CD4-positive, alpha-beta T cell treated with Interleukin-12 subunit alpha and Interleukin-12 subunit beta, for 1 hour (primary cell): ENCODE measurements at places on chromosomes 1 and 21.

DNA sequence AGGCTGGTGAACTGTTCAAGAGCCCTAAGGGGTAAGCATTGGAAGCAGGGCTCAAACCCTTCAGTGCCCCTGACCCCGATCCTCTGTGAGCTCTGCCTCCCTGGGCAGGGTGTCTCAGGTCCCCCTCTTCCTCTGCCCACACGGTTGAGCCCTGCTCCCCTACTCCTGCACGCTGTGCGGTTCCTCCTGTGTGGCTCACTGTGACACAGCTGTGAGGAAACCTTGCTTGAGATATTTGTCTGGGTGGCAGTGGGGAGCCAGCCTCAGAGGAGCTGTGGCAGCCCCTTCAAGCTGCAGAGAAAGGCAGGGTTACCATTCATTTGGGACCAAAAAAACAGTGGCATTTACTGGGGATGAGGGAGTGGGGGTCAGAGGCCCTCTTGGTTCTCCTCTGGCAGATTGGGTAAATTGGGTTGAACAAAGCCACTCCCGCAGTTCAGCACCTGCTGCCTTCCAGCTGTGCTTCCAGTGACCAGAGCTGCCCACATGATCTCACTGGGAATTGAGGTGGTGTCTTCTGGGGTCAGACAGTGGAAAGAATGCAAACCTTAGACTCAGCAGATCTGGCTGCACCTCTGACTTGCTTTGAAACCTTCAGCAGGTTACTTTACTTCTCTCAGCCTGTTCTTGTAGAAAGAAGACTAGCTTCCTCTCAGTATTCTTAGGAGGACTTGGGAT lies 60.6 kb upstream of the CD1D start:
- no peak for DNase-seq

GRCh38 chr1:29358183-29358582 lies 121.9 kb downstream of the PTPRU start:
- no peak for DNase-seq

GRCh38 chr1:184541537-184542152 lies 154.8 kb downstream of the C1orf21 start:
- DNase-seq = no peak

- no peak for DNase-seq
Measured at GRCh38 chr1:36464605-36465393, 615 bp upstream of the MRPS15 start.

- no peak for DNase-seq
Measured at GRCh38 chr1:238895911-238896310, 490.5 kb upstream of the CHRM3 start.

GRCh38 chr1:163781146-163781545 lies 459.4 kb downstream of the NUF2 start:
- no peak for DNase-seq

DNA sequence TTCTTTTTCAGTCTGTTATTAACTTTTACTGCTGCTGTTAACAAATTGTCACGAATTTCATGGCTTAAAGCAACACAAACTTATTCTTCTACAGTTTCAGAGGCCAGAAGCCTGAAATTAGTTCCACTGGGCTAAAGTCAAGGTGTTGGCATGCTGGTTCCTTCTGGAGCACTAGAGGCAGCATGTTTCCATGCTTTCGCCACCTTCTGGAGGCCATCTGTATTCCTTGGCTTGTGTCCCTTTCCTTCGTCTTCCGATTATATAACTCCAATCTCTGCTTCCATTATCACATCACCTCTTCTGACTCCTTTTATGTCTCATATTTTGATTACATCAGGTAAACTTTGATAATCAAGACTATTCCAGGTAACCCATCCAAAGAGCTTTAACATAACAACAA lies 1742.1 kb downstream of the BRINP3 start:
- no peak for DNase-seq

GRCh38 chr1:55938376-55938850 lies 641.0 kb downstream of the PLPP3 start:
- DNase-seq = no peak

DNA sequence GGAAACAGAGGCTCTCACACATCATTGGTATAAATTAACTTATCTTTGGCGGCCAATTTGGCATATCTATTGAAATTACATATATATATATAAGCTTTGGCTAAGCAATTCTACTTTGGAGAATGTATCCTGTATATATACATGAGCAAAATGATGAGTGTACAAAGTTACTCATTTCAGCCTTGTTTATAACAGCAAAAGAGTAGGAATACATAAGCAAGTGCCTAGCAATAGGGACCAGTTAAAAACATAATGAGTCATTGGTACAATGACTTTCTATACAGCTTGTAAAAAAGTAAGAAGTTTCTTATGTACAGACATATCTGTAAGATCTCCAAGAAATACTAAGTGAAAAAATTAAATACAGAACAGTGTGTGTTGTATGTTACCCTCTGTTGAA lies 190.8 kb downstream of the LTN1 start:
- DNase-seq = no peak

DNA sequence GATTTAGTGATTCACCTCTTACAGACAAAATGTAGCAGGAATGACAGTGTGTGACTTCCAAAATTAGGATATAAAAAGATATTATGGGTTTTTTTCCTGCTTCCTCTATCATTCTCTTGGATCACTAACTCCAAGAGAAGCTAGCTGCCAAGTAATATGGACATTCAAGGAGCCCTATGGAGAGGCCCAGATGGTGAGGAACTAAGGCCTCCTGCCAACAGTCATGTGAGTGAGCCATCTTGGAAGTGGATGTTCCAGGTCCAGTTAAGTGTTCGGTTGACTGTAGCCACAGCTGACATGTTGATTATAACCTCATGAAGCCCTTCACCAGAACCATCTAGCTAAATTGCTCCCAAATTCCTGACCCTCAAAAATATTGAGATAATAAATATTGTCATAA lies 38.8 kb downstream of the CD160 start:
- no peak for DNase-seq

- DNase-seq = no peak
Measured at GRCh38 chr1:95876276-95876675, 642.3 kb downstream of the RWDD3 start.

DNA sequence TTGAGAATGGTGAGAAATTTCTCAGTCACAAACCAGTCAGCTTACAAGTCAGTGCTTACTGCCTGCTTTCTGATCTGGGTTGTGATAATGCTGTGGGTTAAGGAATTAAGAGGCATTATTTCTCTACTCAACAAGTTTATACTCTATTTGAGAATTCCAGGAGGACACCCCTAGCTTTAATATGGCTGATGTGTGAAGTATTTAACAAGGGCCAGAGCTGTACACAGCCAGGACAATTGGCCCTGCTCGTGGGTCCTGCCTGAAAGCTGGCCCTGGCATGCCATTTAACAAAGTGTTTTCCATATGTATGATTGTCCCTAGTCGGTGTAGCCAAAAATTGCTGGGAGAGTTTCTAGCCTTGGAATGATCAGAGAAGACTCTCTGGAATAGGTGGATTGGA lies 43.2 kb downstream of the HHAT start:
- DNase-seq = no peak

- no peak for DNase-seq
Measured at GRCh38 chr21:30233228-30234020, 17.5 kb upstream of the CLDN8 start.

DNA sequence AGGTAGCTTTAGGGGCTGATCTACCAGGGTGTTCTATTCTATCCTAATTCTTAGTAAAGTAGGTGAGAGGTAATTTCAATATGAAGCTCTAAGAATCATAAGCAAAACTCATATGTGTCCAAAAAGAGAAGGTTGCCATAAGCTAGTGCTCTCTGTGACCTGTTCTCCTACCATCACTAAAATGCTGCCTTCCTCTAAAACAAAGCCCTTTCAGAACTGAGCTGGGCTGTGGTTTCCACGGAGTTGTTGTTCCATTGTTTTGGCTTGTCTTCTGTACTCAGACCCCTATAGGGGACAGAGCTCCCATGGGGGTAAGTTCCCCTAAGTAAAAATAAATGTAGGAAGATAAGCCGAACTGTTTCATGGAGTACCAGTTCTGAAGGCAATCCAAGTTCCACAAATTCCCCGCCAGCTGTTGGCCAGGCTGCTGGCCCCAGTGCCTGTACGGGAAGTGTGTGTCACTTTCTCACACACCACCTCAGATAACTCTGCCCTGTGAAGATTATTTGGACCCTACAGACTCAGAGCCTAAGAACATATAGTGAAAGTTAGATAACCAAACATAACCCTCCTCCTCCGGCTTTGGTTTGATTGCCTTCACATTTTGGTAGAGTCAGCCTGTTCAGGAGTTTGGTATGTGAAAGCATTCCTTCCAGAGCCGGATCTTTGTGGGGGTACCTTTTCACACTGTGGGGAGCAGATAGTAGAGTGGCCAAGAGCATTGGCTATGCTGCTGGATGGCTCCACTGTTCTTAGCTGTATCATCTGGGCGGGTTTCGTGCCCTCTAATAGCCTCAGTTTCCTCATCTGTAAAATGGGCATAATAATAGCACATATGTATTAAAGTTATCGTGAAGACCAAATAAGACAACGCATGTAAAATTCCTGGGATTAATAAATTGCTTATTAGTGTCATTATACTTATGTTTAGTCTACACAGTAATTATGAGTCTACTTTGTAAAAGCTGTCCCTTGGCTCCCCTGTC lies 10.8 kb downstream of the DPT start:
- no peak for DNase-seq

DNA sequence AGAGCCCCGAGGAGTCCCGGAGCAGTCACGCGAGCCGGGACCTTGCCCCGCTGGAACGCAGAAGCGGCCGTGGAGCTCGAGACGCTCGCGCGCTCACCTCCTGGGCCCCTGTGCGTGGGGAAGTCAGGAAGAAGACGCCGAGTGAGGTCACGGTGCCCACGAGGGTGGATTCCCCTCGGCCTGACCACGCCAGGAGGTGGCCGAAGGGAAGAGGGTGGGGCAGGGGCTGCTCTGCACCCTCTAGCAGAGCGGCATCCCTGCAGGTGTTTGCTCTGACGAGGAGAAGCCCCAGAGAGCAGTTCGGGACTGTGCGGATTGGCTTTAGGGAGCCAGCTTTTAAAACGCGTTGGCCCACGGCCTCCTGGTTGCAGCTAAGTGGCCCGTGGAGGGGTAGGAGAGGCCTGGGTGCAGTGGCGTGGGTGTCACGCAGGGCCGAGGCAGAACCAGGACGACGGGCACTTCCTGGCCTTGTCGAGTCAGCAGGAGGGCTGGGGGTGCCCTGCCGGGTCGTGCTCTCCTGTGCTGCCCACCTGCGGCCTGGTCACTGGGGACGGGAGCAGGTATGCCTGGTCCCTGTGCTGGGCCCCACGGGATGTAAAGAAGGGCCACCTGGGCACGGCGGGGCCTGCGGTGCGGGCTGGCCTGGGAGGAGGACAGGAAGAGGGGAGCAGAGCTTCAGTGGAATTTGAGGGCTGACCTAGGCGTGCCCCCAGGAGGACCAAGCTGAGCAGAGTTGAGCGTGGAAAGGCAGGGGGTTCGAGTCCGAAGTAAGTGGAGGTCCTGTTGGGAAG lies 1.0 kb downstream of the PDXK start:
- no peak for DNase-seq

DNA sequence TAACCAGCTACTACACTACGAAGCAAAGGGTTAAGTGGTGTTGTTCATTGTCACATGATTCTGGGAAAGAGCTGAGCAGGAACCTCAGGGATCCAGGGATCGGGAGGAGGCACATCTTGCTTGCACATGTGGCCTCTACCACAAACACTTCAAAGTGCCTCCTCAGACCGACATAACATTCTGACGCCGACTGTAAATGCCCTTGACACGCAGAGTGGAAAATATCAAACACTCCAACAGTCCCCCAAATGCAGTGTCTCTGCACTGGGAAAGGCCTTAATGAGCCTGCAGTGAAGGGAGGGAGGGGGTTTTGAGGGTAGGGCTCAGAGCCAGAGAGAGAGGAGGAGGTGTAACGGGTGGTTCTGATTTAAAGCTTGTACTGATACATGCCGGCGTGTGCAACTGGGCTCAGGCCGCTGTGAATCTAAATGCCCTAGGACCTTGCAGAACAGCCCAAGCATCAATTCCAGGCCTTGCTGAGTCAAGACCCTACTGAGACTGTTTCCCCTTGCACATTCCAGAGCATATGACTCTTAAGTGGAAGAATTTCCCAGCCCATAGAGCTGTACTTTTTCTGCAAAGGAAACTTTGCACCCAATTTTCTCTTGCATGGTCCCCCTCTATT lies 163.7 kb downstream of the NTMT2 start:
- DNase-seq = no peak

- no peak for DNase-seq
Measured at GRCh38 chr1:228009828-228010775, 3.3 kb downstream of the WNT3A start.
